ENCODE measurements at places on chromosomes 13 and 19. TPM values are rescaled to one million over a fixed set of nuclear protein-coding genes. Genes with fewer than 3 reads are reported as not detected.

Gene ARHGAP45
- 2.5 TPM for total RNA-seq

Gene KLF5
- 2.8 TPM for total RNA-seq

Gene DIRAS1
- 43.6 TPM for total RNA-seq

Gene NLRP12
- total RNA-seq, result 0.23 TPM

Gene KCNN1
- 16.8 TPM for total RNA-seq

Gene ZNF534
- 2.8 TPM for total RNA-seq

Gene APOC4
- total RNA-seq, result not detected

Gene MISP
- total RNA-seq, result 0.23 TPM

Gene NOTCH3
- total RNA-seq, result 16.6 TPM

Gene ZNF552
- 12.0 TPM for total RNA-seq

Gene RXFP2
- 0.69 TPM for total RNA-seq

Gene CEBPA
- 4.8 TPM for total RNA-seq

Gene KLK2
- not detected for total RNA-seq

Gene MAMSTR
- 1.6 TPM for total RNA-seq

Gene ACP7
- not detected for total RNA-seq

Gene EBI3
- 0.23 TPM for total RNA-seq

Gene PCID2
- total RNA-seq, result 42.2 TPM

Gene TFDP1
- total RNA-seq, result 30.4 TPM

Gene GRIK5
- total RNA-seq, result 23.8 TPM

Gene ZNF865
- 1.8 TPM for total RNA-seq

Gene TMEM150B
- not detected for total RNA-seq

Gene POLR1G
- total RNA-seq, result 6.5 TPM

Gene KRTDAP
- total RNA-seq, result not detected

Gene LGALS7B
- total RNA-seq, result not detected

Gene CCDC70
- not detected for total RNA-seq

Gene FXYD3
- not detected for total RNA-seq

Gene SIAH3
- total RNA-seq, result 5.3 TPM

Gene TRPM4
- total RNA-seq, result 7.2 TPM

Gene EPSTI1
- total RNA-seq, result 3.0 TPM

Gene DAND5
- not detected for total RNA-seq

Gene HIPK4
- total RNA-seq, result not detected

Gene ZNF536
- 39.0 TPM for total RNA-seq

Gene COMP
- total RNA-seq, result not detected

Gene SYDE1
- total RNA-seq, result 3.9 TPM

Gene NLRP9
- total RNA-seq, result not detected

Gene DHDH
- 2.3 TPM for total RNA-seq
